EL (cell line): ENCODE measurements at places on chromosomes 7 and 10.

- peak; percentile 87 for DNase-seq
These were observed 303.3 kb downstream of the IPMK start for GRCh38 chr10:57964351-57964750.

GRCh38 chr7:30436518-30436917 lies 42.1 kb downstream of the NOD1 start:
- no peak for DNase-seq

DNA sequence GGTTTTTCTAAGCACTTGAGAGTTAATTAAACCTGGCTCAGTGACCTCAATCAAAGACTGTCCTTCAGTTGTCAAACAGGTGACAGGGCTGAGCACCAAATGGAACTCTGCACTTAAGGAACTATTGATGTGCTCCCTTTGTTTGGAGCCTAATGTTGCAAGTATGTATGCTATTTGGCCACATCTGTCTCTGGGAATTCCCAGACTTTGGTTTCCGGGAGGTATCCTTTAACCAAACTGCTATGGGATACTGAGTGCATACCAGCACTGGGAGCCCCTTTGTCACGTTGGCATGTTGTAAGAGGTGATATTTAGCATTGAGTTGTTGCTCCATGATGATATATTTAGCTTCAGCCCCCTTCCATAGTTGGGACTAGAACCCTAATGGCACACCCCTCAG lies 25.2 kb downstream of the ASZ1 start:
- peak; percentile 49 for DNase-seq

DNA sequence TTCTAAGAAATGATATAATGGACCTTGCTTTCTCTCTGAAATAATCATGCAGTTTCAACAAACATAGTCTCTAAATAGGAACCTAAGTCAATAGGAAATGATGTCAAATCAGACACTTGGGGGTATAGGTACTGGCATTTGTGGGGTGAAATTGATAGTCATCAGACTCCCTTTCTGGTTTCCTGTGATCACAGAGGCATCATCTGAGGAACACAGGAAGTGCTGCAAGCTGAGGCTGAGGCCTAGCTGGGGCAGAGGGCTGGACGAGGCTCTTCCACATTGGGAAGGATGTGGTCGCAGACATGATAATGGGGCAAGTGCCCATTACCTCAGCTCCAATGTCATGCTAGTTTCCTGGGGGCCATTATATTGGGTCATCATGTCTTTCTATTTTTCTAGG lies 33.5 kb upstream of the TARP start:
- DNase-seq = no peak

DNA sequence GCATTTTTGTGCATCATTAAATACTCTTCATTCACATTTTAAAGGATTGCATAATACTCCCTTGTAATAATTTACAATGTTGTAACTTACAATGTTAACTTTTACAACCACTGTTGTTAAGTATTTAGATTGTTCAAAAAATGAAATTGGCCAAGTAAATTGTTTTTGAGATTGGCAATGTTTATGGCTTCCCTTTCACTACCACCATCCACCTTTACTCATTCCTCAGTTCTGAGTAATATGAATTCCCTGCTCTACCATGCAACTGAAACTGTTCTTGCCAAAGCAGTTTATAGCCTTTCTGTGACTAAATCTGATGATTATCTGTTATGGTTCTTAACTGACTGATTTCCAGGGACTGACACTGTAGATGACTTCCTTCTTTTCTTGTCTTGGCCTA lies 80.5 kb upstream of the TMEM106B start:
- DNase-seq = no peak

- no peak for DNase-seq
These were observed 161.7 kb downstream of the ADARB2 start for GRCh38 chr10:1575481-1576244.

DNA sequence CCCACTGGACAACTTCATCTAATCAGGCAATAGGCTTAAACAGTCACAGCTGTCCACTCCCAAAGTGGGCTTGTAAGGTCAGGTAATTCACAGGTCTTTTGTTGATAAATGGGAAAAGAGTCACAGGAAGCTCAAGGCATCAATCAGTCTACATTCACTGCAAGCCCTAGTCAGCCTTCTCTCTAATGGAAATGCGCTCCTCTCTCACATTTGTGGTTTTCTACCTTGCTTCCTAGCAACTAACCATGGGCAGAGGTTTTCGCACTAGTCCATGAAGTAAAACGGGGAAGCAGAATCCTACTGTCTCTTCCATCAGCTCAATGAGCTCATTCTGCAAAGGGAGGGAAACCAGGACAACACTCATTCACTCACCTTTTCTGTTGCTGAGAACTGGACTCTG lies 53.5 kb upstream of the APBB1IP start:
- no peak for DNase-seq

- no peak for DNase-seq
These were observed 49.4 kb downstream of the SCRN1 start for GRCh38 chr7:29940199-29940598.

DNA sequence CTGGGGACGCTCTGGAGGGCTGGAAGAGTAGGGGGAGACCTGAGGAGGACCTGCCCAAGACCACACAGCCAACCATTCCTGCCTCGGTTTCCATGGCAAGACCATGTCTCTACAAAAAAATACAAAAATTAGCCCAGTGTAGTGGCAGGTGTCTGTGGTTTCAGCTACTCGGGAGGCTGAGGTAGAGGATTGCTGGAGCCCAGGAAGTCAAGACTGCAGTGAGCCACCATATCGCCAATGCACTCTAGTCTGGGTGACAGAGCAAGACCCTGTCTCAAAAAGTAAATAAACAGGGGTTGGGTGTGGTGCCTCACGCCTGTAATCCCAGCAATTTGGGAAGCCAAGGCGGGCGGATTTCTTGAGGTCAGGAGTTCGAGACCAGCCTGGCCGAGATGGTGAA lies 48.7 kb downstream of the CLIP2 start:
- DNase-seq = no peak

DNA sequence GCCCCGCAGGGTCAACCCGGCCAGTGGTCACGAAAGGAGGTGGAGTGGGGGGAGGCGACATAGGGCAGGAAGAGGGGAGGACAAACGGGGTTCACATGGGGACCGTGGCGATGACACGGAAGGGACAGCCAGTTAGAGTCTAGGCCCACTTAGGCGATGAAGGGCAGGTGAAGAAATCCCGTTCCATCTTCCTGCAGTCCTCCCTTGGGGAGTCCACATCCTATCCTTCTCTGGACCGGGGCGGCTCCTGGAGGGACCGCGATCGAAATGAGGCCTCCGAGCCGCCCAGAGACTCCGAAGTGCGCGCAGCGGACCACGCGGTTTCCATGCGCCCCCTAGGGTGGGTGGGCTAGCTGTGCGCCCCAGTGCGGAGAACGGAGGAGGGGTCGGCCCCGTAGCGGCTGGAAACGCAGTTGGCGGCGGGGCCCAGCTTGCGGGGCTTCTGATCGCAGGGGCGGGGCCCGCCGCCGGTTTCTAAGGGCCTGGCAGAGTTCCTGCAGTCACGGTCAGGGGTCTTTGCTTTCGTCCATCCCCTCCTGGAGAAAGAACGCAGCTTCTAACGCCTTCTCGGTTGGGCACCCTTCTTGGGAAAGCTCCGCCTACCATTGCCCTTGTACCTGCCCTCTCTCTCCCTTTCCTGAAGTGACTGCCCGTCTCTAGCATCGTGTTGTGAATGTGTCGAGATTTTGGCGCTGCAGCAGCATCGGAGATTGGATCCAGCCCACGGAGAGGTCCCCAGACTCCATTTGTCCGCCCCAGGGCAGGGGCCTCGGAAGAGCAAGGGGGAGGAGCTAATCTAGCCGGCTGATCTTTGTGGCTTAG lies 17.9 kb upstream of the TMEM225B start:
- DNase-seq = peak; percentile 45

- peak; percentile 5 for DNase-seq
These were observed 7.0 kb downstream of the FAM221A start for GRCh38 chr7:23687011-23687410.

DNA sequence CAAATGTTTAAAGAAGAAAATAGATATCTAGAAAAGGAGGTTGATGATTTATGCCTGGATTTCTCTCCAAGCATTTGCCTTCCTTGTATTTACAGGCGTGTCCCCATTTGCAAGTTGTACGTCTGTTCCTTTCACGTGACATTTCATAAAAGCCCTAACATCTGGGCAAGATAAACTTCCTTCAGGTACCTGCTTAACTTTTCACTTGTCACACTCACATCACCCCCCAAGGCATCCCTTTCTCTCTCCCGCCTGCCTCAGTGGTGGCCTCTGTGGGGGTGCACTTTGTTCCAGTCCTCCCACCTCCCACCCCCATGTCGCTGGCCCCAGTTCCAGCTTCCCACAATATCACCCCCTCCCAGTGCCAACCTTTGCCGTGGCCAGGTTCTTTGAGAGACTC lies 6.7 kb downstream of the TWIST1 start:
- DNase-seq = peak; percentile 41

DNA sequence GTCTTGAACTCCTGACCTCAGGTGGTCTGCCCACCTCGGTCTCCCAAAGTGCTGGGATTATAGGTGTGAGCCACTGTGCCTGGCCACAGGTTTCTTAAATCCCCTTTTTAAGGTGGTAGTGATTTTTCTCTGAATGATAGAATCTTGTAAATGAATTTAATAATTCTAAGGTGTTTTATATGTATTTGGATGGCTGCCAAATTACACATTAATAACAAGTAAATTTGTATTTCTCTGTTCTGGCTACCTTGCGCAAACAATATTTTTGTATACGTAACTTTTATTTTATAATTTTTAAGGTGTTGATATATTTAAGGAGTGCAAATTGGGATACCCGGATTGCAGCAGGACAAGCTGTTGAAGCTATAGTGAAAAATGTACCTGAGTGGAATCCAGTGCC lies 16.1 kb downstream of the BTAF1 start:
- no peak for DNase-seq

- DNase-seq = no peak
These were observed 571 bp upstream of the VWC2 start for GRCh38 chr7:49772916-49773217.

- no peak for DNase-seq
These were observed 3.0 kb downstream of the ADARB2 start for GRCh38 chr10:1734288-1734687.

DNA sequence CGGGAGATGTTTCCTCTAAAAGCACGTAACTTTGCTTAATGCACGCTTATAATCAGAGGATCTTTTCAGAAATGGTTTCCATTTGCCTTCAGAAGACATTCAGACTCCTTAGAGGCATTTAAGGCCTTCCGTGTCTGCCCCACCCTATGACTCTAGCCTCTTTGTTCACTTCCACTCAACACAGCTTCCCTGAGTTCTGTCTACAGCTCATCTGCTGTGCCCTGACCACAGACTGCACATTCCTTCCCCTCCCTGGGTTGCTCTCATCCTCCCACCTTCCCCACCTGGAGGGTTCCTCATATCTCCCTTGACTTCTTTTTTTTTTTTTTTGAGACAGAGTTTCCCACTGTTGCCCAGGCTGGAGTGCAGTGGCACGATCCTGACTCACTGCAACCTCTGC lies 16.6 kb downstream of the FBH1 start:
- no peak for DNase-seq

DNA sequence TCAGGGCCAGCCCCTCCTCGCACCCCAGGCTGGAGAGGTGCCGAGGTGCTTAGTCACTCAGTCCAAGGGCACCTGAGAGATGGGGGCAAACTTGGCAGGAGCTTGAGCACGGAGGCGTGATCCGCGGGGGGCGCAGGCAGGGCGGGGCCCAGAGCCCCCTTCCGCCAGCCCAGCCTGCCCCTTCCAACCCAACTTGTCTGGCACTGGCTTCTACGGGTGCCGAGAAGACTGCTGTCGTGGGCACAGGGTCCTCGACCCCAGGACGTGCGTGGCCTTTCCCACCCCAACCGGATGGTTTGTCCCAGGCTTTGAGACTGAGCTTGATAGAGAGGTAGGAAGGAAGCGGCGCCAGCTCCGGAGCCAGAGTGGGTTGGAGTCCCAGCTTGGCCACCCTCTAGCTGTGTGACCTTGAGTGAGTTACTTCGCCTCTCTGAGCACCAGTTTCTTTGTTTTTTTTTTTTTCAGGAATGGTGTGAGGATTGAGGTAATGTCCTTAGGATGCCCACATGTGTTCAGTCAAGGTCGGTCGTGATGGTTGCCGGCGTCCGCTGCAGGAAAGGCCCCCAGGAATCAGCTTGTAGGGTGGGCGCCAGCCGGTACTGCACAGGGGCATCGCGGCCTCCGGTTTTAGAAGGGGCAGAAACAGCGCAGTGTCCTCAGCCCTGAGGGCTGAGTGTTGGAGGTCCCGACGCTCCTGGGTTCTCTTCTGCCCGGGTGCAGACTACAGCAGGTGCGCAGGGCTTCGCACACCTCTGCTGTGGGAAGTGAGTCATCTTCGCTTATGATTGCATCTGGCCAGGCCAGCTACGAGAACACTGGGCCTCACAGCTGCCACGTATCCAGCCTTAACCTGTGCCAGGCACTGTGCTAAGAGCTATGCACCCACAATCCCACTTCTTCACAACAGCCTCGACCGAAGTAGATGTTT lies 28.6 kb upstream of the VAX1 start:
- DNase-seq = no peak

DNA sequence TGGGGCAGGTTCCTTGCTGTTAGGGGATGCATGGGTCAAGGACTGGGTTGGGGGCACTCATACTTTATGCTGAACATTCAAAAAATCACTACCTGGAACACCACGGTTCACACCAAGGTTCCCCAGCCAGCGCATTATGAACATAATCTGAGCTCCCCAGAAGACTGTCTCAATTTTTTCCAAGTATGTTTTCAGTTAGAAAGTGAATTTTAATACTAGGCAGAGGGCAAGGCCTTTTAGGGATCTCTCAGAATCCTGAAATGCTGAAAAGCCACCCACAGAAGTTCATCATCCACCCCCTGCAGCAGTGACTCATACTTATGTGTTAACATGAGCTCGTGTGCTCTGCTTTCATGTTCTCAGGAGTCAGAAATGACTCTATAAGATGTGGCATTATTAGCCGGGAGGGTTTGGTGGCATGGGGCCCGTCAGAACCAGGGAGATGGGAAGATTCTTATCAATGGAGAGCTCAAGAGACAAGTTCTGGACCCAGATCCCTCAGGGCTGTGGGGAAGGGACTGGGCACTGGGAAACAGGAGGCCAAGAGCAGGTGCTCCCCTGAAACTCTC lies 185.2 kb upstream of the ITGB1 start:
- DNase-seq = peak; percentile 90
